NCI-H1694 (cell line): ENCODE measurements at places on chromosomes 13 and 19.

DNA sequence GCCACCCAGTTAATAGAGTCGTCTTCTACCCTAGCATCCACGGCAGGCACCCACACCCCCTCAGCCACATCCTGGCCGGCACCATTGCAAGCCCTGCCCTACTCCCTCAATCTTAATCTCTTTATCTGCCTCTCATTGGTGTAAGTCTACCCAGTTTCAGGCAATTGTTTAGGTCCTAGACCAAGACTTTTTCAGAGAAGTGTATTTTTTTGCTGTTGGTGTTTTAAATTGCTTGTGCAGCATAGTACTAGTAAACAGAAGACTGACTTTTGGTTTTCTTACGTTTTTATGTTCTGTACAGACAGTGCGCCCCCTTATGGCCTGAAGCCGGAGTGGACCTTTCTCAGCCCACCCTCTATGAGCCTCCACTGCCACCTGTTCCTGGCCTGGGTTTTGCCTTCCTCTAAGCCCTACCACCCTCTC is 2.3 kb upstream of the LCP1 start:
- DNase-seq = no peak

DNA sequence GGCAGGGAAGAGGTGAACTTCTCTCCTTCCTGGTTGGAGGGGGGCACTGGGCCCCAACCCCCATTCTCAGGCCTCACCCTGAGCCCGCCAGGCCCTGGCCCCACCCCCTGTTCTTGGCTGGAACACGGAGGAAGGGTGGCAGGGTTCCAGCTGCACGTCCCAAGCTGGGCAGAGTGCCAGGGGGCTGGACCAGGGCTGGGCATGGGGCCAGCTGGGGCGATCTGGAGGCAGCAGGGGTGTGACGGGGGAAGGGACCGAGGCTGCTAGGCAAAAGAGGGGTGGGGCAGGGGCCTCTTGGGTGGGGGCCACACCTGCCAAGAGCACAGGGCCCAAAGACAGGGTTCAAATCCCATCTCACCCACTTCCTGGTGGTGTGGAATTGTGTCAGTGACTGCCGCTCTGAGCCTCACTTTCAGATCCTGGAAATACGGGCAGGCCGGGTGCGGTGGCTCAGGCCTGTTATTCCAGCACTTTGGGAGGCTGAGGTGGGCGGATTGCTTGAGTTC is 2.2 kb downstream of the HIF3A start:
- peak; percentile 83 for DNase-seq

- DNase-seq = no peak
Observed at GRCh38 chr19:4707956-4708650, 15.5 kb downstream of the DPP9 start.

DNA sequence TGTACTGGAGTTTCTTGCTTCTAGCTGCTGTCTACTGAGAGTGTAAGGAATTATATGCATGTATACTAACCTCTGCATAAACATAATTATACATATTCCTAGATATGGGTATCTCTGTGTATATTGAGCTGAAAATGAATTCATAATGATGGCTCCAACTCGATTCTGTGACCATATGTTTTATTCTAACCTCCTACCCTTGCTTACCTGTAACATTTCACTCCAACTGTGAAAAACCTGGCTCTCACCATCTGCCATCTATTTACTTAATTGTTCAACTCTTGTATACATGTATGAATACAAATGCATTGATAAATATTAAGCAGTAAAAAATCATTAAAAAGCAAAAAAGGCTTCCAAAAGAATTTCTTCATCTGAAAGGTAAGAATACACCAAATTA is 1729.5 kb upstream of the SPRY2 start:
- DNase-seq = no peak

GRCh38 chr19:48830088-48830487 is 6.2 kb downstream of the HSD17B14 start:
- no peak for DNase-seq

DNA sequence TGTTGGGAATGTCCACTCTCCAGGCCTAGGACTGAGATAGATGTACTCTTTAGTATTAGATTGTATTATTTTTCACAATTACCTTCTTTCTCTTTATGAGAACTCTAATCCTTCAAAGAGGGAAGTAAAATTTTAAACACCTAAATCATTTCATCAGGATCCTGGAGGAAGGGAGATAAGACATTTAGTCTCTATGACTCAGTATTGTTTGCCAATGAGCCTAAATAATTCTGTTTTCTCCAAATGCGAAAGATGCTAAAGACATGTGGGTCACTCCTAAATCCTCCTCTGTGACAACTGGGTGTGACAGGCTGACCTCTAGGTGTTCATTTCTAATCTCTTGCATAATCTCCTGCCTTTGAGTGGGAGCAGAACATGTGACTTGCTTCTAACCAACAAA is 1736.6 kb upstream of the MIR17HG start:
- DNase-seq = no peak

DNA sequence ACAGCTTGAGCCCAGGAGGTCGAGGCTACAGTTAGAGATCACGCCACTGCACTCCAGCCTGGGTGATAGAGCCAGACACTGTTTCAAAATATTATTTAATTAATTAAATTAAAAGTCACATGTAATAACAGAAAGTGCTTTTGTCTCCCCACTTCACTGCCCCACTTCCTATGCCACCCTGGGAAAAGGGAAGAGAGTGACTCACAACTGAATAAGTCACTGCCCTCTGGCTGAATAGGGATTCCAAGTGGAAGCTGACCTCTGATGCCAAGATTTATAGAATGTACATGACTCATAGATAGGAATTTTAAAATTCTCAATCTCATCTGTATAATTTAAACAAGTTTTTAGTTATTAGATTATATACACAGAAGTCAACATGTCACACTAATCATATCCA is 22.2 kb upstream of the ERVV-1 start:
- no peak for DNase-seq

DNA sequence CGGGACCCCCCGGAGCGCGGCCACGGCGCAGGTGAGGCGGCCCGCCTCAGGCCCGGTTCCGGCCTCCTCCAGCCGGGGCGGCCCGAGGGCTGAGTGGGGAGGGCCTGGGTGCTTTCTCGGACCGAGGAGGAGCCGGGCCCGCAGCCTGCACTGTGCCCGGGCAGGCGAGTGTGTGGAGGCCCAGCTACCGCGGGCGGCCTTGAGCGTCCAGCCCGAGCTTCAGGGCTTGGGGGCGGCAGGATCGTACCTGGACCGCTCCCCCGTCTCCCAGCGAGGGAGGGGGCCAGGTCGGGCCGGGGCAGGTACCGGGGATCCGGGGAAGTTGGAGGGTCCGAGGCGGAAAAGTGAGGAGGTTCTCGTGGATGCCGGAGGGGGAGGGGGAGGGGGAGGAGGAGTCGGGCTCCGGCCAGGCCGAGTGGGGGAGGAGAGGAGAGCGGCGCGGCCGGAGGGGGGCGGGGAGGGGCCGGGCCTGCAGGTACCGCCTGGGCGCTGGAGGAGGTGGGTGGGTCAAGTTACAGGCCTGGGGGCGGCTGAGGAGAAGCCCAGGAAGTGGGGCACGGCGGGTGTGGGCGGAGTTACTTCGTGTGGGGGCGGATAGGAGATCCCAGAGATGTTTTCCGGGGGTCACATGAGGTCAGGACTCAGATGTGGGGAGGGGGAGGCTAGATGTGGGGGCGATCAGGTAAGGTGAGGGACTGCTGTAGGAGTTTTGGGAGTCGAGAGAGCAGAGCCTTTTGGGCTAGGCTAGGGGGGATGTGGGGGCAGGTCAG is 545 bp downstream of the NACC1 start:
- no peak for DNase-seq

DNA sequence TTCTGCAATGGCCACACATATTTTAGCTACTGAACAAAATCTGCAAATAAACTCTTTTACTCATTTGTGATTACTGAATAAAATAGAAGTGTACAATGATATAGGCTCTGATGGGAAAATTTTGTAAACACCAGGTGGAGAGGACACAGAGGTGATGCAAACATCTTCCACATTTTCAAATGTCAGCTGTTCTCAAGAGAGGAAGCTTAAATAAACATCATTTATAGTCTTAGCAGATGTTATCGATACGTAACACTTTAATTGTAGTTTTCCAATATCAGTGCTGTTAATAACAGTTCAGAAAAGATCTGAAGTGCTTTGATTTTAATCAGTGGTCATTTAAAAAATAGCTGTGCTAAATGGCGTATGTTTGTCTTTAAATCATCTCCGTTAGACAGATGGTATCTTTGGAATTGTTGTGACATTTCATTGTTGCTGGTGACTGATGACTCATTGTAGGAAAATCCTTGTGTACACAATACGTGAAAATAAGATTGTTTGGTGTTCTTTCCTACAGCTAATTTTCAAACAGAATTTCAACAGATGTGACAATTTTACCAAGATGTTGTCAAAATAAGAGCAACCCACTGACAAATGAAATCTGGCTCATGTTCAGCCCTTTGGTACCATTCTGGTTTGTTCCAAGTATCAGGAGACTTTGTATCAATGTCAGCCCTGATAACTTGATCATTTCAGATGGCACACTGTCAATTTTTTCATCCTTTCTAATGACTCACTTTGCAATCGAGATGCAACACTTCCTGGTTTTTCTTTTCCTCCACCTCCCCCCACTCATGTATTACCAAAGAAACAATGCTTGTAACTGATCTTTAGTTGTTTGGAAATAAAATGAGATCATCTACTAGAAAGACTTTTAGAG is 516.0 kb downstream of the DCT start:
- DNase-seq = peak; percentile 55

- DNase-seq = no peak
Observed at GRCh38 chr19:3667766-3668165, 32.5 kb downstream of the PIP5K1C start.

- no peak for DNase-seq
Observed at GRCh38 chr13:73671011-73671410, 463.2 kb downstream of the KLF12 start.

GRCh38 chr19:14250870-14251269 is 44.9 kb upstream of the ADGRL1 start:
- DNase-seq = no peak

DNA sequence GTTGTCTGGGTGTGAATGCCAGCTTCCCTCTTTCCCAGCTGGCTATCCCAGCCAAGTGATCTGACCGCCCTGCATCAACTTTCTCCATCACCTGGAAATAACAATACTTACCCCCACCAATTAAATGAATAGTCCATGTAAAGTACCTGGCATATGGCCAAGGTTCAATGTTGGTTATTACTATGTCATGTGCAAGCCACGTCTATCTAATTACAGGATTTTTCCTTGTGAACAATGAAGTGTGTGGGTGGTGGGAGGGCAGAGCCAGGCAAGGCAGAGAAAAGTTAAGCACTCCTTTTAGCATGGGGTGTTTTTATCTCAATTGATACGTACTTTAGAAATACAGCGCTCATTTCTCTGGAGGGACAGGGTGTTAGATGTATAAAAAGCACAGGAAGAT is 121.1 kb downstream of the NHLRC3 start:
- DNase-seq = no peak

GRCh38 chr13:79621902-79622301 is 140.9 kb downstream of the NDFIP2 start:
- DNase-seq = no peak

GRCh38 chr13:78881751-78882150 is 222.8 kb upstream of the OBI1 start:
- DNase-seq = peak; percentile 25
